ENCODE measurements at places on chromosomes 3 and 15.

GRCh38 chr3:112814266-112814665 is 32.4 kb downstream of the CD200R1L start:
- no peak for DNase-seq

GRCh38 chr15:45201869-45202268 is 14.1 kb upstream of the SHF start:
- no peak for DNase-seq

- DNase-seq, result no peak
These were observed 49.1 kb downstream of the CA12 start for GRCh38 chr15:63332367-63333124.

DNA sequence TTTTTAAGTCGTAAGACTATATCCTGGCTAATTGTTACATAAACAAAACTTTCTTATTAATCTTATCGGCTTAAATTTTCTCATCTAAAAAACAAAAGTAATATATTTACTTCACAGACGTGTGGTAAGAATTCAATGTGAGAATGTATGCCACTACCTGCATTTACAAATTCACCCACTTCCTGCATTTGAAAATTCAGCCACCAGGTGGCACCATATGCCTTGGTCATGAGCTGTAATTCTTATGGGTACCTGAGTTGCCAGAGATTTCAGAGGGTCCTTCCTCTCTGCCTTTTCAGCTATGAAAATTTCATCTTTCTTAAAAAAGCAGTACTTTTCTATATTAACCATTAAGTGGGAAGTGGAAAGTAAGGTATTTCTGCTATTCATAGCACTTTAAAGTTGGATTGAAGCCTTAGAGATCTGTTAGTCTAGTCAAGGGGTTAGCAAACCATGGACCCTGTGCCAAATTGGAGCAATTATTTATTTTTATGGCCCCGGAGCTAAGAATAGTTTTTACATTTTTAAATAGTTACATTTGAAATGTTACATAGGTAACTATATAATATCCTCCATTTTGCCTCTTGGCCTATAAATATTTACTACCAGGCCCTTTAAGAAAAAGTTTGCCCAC is 127.8 kb downstream of the HCN4 start:
- peak; percentile 73 for DNase-seq

DNA sequence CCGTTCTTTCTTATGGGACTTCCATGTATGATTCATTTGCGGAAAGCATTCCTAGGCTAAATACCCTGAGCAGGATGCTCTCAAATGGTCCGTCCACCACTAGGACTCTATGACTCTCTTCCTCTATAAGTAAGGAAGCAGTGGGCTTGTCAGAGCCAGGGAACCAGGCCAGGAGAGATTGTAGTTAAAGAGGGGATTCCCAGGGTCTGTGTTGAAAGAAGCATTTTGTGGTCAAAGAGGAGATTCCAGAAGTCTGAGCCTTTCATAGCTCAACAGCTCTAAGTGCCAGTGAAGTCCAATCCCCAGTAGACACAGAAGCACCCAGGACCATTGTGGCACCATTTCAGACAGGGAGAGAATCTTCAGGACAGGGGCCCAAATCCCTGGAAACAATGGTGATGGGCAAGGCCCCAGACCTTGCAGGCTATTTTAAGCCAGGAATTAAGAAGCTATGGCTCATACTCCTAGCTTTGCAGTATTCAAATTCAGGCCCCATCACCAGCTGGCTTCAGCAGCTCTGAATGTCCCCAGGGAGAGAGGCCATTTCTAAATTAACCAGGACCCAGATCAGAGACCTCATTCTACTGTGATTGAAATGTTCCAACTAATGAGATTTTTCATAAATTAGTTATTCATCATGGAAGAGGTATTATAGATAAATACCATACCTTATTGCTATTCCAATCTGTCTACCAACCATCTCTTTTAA is 81.7 kb downstream of the CD47 start:
- DNase-seq, result no peak

DNA sequence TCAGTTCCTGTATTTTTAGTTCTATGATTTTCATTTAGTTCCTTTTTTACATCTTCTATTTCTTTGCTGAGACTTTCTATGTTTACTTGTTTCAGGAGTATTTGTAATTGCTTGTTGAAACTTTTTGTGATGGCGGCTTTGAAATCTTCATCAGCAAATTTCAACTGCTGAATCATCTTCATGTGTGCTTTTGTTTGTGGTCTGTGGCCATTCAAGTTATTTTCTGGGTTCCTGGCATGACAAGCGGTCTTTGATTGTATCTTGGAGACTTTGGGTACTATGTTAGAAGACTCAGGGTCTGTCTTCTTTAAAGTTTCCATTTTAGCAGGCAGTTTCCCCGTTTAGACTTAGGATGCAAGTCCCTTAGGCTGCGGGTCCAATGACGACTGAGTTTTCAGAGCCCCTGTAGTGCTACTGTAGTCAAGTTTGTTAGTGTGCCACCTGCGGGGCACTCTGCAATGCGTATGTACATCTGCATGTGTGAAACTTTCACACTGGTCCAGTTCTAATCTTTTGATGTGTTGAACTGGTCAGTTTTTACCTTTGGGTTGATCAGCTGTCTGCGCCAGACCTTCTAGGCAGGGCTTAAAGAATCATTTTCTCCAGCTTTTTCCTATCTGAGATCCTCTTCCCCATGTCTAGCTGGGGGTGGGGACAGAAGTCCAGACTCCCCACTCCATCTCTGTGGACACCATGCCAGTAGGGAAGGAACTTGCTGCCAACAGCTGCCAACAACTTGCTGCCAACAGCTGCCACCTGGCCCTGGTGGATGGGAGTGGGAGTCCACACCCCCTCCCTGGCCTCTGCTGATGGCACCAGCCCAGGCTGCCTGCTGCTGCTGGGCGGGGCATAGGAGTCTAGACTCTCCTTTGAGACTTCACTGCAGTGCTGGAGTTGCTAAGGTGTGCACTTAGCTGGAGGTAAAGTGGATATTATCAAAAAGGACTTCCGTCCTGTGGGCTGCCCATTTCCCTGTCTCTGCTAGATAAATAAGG is 190.9 kb downstream of the TJP1 start:
- DNase-seq, result no peak

- DNase-seq, result no peak
These were observed 97.7 kb upstream of the NUDT16 start for GRCh38 chr3:131283862-131284261.

GRCh38 chr3:190076601-190077394 is 43.9 kb downstream of the P3H2 start:
- no peak for DNase-seq

GRCh38 chr3:78647726-78648125 is 1120.1 kb downstream of the ROBO1 start:
- no peak for DNase-seq

- DNase-seq, result no peak
These were observed 107.4 kb downstream of the PEAK1 start for GRCh38 chr15:77312523-77312922.

Data from CD4-positive, alpha-beta T cell treated with Interleukin-1 beta for 1 hour (primary cell).